ENCODE measurements at places on chromosomes 1 and 21.

- no peak for DNase-seq
These were observed 172.8 kb downstream of the ST6GALNAC3 start for GRCh38 chr1:76247261-76247852.

GRCh38 chr1:172449585-172450523, 6.0 kb upstream of the PIGC start:
- DNase-seq, result no peak

DNA sequence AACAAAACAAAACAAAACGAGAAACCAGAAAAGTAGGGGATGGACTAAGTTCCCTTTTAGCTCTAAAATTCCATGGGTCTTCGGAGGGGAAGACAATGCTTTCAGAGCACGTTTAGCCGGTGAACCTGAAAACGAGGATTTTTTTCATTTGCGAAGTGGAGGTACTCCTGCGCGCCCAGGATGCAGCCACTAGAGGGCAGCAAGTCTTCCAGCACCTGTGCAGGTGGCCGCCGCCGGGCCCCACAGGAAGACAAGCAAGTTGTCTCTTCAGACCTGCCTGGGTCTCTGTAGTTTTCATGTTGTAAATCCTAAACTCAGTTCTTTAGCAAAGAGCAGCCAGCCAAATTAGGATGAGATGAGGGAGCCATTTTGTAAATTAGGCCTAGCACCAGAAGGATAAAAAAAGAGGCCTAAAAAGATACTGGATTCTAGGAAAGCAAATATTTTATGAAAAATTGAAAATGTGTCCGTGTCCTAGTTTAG, 17.7 kb upstream of the SNX27 start:
- DNase-seq, result no peak

DNA sequence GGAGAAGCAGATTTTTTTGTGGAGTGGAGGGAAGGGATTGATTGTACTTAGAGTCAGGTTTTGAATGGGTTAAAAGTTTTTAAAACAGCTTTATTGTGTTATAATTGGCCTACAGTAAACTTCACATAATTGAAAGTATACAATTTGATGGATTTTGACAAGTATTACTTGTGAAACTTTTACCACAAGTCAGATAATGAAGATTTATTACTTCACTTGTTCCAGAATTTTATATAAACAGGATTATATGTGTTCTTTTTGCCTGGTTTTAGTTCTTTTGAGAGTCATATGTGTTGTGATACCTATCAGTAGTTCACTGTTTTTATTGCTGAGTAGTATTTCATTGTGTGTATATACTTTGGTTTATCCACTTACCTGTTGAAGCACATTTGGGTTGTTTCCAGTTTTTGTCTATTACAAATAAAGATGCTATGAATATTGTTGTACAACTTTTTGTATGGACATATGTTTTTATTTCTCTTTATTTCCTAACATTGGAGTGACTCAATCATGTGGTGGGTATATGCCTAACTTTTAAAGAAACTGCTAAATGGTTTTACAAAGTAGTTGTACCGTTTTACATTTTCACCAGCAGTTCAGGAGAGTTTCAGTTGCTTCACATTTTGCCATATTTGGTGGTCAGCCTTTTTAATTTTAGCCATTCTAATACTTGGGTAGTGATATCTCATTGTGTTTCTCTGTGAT, 71.0 kb downstream of the DYRK1A start:
- no peak for DNase-seq

- DNase-seq, result no peak
These were observed 60.9 kb downstream of the TAS1R2 start for GRCh38 chr1:18798533-18798932.

- DNase-seq, result no peak
These were observed 24.4 kb upstream of the IER5 start for GRCh38 chr1:181064011-181064623.

- no peak for DNase-seq
These were observed 125.5 kb downstream of the DMRTB1 start for GRCh38 chr1:53584777-53585107.

GRCh38 chr1:151327903-151328674, 873 bp upstream of the PI4KB start:
- DNase-seq, result no peak
